ENCODE measurements at places on chromosomes 12 and 14.
A peak's percentile ranks its signal among the peaks of the same experiment; 100 is the strongest.

- H3K27me3 ChIP-seq: no peaks in the 10 kb centered on the region
- peak overlapping the region; percentile 78 for H3K27ac ChIP-seq
- H3K36me3 ChIP-seq: no peaks in the 10 kb centered on the region
- peak overlapping the region; percentile 80 for H3K4me3 ChIP-seq
- DNase-seq: no peak
- H3K4me1 ChIP-seq: peaks cover 37% of the 10 kb centered on the region
Measured at GRCh38 chr14:73325630-73326299, 88.5 kb downstream of the PAPLN start.

DNA sequence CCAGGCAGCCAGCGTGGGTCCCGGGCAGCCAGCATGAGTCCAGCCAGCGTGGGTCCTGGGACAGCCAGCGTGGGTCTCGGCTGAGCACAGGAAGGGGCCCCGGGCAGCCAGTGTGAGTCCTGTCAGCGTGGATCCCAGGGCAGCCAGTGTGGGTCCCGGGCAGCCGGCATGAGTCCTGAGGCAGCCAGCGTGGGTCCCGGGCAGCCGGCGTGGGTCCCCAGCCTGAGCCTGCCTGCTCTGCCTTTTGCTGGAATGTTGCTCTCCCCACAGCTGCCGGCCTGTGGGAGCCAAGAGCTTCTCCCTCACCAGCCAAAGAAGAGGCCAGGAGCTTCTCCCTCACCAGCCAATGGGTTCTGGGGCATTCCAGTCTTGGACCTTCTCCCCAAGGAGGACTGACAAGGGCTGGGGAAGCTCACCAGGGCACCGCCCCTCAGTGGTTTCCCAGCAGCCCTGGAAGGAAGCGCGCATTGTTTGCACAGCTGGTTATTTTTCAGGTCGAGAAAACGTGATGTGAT, 15.0 kb upstream of the RFLNA start:
- H3K27ac ChIP-seq: no peak overlapping the region
- H3K4me3 ChIP-seq: no peak overlapping the region
- H3K36me3 ChIP-seq: peaks cover 6% of the 10 kb centered on the region
- H3K27me3 ChIP-seq: peaks cover 60% of the 10 kb centered on the region
- peaks cover 3% of the 10 kb centered on the region for H3K4me1 ChIP-seq
- DNase-seq: no peak

GRCh38 chr14:23827100-23827892, 126.3 kb upstream of the DHRS4 start:
- no peak overlapping the region for H3K27ac ChIP-seq
- no peaks in the 10 kb centered on the region for H3K4me1 ChIP-seq
- H3K36me3 ChIP-seq: peaks cover 2% of the 10 kb centered on the region
- DNase-seq: no peak

- H3K27me3 ChIP-seq: no peaks in the 10 kb centered on the region
- peak overlapping the region; percentile 66 for H3K4me3 ChIP-seq
- no peak for DNase-seq
- peaks cover 42% of the 10 kb centered on the region for H3K4me1 ChIP-seq
Measured at GRCh38 chr14:65849091-65849490, 436.6 kb downstream of the FUT8 start.

GRCh38 chr12:26728205-26729050, 104.6 kb downstream of the ITPR2 start:
- H3K27me3 ChIP-seq: no peaks in the 10 kb centered on the region
- no peak overlapping the region for H3K4me3 ChIP-seq
- H3K36me3 ChIP-seq: peaks cover 2% of the 10 kb centered on the region
- peak overlapping the region; percentile 56 for H3K27ac ChIP-seq

GRCh38 chr12:110109037-110109836, 14.9 kb upstream of the IFT81 start:
- no peak overlapping the region for H3K27ac ChIP-seq
- H3K36me3 ChIP-seq: no peaks in the 10 kb centered on the region
- H3K27me3 ChIP-seq: peaks cover 20% of the 10 kb centered on the region
- DNase-seq: no peak
- no peak overlapping the region for H3K4me3 ChIP-seq

- H3K4me3 ChIP-seq: no peak overlapping the region
- H3K4me1 ChIP-seq: no peaks in the 10 kb centered on the region
- H3K27ac ChIP-seq: no peak overlapping the region
- DNase-seq: no peak
- no peaks in the 10 kb centered on the region for H3K36me3 ChIP-seq
Measured at GRCh38 chr14:57657487-57657886, 163.8 kb upstream of the CCDC198 start.

DNA sequence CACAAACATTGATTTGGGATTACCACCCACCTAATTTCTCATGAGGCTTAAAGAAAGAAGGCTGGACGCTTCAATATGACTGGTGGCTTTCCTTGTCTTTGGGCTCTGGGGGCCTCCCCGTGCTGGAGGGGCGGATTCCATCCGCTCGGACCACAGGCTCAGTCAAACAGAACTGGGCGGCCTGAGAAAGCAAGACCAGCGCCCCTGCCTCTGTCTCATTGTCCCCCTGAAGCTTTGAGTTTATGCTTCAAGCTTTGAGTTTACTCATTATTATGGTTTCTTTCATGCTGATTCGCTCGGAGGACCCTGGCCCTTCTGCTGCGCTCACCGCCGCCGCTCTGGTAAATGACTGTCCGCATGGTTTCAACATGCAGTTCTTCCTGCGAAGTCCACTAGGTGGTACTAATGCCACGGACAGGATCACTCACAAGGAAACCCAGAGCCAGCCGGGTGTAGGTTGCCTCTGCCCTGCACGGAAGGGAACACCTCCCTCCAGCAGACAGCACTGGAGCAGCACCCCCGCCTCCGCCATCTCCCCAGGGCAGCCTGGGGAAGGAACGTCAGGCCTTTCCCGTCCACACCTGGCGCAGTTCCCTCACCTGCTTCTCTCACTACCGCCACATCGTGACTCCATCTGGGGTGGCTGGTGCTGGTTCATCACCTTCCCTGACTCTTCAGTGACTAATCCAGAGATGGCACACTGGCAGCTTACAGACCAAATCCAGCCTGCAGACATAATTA, 13.2 kb upstream of the TIGAR start:
- H3K27ac ChIP-seq: peak overlapping the region; percentile 63
- peaks cover 10% of the 10 kb centered on the region for H3K4me1 ChIP-seq
- H3K36me3 ChIP-seq: no peaks in the 10 kb centered on the region
- peak overlapping the region; percentile 21 for H3K4me3 ChIP-seq
- no peak for DNase-seq
- H3K27me3 ChIP-seq: no peaks in the 10 kb centered on the region

- peaks cover 5% of the 10 kb centered on the region for H3K4me1 ChIP-seq
- DNase-seq: no peak
Measured at GRCh38 chr12:57370696-57371095, 60.1 kb downstream of the R3HDM2 start.

DNA sequence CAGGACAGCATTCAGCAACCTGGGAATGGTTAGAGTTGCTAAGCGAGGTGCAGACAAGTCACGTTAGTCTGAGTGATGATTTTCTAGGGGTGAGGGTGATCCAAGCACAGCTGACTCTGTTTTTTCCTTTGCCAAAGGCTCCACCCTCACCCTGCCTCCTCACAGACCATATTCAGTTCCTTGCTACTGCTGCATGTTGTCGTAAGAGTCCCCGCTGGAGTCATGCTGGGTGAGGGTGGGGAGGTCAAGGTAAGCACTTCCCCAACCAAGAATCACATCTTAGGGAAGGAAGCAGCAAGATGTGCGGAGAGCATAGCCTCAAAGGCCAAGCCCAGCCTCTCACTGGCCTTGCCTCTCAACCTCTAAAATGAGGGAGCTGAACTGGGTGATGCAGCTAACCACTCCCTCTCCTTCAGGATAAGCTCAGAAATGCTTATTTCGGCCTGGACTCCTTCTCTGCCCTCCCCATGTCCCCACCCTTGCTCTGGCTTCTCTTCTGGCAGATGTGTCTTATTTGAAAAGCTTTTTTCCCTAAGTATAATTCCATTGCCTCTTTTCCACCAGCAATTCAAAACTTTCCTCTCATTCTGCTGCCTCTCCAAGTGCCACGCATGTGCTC, 66.9 kb upstream of the ACTN1 start:
- H3K27ac ChIP-seq: no peak overlapping the region
- no peaks in the 10 kb centered on the region for H3K36me3 ChIP-seq
- H3K4me3 ChIP-seq: no peak overlapping the region
- no peak for DNase-seq
- H3K4me1 ChIP-seq: peaks cover 17% of the 10 kb centered on the region
- peaks cover 14% of the 10 kb centered on the region for H3K27me3 ChIP-seq

DNA sequence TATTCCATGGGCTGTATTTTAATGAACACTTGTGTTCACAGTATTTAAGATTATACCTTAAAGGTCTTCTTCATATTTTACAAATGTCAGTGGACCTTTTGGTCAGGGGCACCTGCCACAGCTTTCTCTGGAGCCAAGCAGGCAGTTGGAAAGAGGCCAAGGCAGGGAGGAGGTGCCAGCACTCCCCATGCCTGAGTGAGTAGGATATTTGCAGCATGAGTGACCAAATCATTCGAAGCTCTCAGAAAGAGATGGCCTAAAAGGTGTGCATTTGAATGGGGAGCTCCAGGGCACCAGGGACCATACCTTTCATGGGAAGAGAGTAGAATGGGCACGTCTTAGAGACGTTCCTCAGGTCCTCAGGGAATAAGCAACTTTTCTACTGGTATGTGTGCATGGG, 121.6 kb downstream of the GPR135 start:
- no peaks in the 10 kb centered on the region for H3K4me1 ChIP-seq
- H3K4me3 ChIP-seq: no peak overlapping the region
- peaks cover 11% of the 10 kb centered on the region for H3K36me3 ChIP-seq
- no peaks in the 10 kb centered on the region for H3K27me3 ChIP-seq
- H3K27ac ChIP-seq: no peak overlapping the region

- no peak for DNase-seq
- peaks cover 28% of the 10 kb centered on the region for H3K4me1 ChIP-seq
- no peaks in the 10 kb centered on the region for H3K36me3 ChIP-seq
- H3K27ac ChIP-seq: peak overlapping the region; percentile 21
- peak overlapping the region; percentile 70 for H3K4me3 ChIP-seq
Measured at GRCh38 chr14:91009501-91010152, 50.8 kb downstream of the RPS6KA5 start.
